ENCODE measurements at places on chromosomes 13 and 19.

GRCh38 chr19:41932720-41933332 is 4.6 kb upstream of the ERFL start:
- DNase-seq = no peak

DNA sequence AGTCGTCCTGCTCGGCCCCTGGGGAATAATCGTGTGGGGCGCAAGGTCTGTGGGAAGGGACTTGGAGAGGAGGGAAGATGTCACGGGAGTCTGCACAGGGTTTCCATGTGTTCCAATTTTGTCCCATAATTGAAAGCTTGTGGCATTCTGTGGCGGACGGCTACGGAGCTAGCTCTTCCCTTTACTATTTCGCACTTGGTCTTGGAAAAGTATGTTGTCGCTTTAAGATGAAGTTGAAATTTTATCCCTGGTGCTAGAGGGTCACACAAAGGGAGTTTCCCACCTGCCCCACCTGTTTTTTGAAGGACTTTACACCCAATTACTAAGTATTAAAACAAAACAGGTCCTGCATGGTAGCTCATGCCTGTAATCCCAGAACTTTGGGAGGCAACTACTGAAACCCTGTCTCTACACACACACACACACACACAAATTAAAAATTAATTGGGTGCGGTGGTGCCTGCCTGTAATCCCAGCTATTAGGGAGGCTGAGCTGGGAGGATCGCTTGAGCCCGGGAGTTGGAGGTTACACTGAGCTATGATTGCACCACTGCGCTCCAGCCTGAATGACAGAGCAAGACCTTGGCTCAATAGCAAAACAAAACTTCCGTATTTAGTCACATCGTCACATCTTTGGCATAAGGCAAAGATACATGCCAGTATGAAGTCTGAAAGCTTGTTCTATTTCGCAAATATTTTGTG is 967 bp upstream of the TPT1 start:
- DNase-seq = no peak

GRCh38 chr13:77545626-77546412 is 10.3 kb downstream of the SCEL start:
- DNase-seq = no peak

DNA sequence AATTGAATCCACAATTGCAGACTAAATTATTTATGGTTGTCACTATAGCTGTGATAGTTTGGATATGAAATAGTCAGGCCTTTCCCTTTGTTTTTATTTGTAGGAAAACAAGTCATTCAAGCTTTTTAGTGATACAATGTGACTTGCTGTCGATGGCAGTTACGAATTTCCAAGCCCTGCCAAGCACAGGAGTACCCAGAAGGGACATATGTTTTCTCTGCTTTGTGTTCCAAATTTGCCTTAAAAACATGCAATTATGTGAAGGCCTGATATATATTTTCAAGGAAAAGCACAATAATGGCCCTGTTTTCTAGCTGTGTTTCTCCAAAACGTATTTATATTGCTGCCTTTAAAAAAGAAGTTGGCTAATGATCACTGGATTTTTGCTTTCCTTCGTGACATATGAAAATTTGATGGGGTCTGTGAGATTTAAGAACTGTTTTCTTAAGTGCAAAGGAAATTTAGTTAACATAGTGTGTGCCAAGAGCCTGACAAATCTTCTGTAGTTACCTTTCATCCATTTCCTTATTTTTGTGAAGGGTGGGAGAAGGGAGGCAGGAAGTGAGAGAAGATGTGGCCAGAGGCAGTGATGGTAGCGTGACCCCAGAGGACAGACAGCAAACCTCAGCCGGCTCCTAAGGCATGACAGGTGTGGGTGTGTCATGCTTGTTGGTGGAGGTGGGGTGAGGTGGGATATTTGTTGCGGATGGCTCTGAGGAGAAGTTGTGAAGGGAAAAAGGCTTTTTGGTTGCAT is 79.6 kb downstream of the TEX26 start:
- DNase-seq = no peak

GRCh38 chr19:8167985-8168384 is 18.6 kb upstream of the FBN3 start:
- no peak for DNase-seq

DNA sequence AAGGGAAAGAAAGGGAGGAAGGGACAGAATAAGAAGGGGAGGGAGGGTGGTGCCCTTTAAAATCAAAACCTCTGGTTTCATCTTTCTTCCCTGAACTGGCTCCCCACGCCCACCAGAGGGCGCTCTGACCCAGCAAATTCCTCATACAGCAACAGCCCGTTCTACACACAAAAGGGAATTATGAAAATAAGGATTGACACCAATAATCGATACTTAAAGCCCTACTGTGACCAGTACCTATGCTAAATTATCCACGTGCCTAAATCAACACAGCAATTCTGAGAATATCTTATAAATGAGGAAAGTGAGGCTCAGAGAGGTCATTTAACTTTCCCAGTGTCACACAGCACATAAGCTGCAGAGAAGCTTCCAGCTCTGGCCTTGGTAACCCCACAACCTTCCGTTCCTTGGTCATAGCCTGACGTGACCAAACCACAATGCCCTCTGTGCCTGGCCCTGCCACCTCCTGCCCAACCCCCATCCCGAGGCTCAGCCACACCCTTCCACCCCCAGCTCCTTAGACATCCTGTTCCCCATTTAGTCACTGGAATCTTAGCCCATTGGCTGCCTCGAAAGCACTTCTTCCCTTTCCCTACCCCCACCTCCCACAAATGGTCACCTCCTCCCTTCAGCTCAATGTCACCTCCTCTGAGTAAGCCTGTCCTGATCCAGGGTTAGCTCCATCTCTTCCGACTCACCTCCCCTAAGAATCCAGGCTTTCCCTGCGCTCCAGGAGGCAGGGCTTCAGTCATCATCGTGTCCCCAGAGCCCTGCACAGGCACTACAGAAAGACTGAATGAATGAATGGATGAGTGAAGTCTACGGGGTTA is 34.2 kb upstream of the PNMA8B start:
- no peak for DNase-seq

DNA sequence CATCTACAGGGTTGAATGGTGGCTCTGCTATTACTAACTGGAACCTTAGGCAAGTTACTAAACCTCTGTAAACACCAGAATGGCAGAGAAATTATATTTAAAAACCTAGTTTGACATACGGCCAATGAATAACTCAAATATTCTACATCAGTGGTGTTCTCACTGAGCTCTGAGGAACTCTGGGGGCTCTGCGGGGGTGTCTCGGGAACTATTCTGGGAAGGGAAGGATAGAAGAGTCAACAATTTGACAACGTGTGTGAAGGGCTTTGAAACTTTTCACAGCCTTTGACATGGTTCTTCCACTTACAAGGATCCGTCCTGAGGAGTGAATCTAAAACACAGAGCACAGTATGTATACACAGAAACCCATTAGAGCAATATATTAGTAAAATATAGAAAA is 38.7 kb downstream of the SOHLH2 start:
- no peak for DNase-seq

GRCh38 chr13:94878602-94879165 is 166.3 kb upstream of the SOX21 start:
- DNase-seq = no peak

DNA sequence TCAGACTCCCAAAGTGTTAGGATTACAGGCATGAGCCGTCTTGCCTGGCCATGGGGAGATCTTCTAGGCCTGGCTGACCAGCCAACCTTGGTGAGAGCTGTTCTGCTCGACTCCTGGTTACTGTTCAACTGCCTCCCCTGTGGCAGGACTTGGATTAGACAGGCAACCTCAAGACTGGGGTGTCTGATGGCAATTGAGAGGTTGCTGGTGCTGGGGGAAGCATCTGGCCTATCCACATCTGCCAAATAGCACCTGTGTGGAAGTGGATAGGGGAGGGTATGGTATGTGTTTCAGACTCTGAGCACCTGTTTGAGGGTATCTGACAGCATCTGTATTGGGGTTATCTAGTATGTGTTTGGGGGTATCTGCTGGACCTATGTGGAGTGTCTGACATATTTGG is 44.7 kb downstream of the ARHGEF18 start:
- no peak for DNase-seq

DNA sequence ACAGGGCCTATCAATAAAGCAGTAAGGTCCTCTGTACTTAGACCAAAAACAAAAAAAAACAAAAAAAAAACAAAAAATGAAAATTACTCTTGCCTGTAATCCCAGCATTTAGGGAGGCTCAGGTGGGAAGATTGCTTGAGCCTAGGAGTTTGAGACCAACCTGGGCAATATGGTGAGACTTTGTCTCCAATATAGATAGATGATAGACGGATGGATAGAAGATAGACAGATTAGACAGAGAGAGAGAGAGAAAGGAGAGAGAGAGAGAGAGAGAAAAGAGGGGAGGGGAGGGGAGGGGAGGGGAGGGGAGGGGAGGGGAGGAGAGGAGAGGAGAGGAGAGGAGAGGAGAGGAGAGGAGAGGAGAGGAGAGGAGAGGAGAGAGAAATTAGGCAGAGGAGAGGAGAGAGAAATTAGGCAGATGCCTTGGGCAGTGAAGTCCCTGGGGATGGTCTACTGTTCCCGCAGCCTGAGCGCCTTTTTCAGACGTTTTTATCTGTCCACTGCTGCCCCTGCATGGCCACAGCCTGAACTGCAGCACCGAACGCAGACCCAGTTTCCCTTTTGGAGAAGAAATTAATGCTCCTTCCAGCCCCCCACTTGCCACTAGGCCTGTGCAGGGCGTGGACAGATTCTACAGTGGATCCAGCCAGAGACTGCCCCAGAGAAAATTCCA is 9.8 kb upstream of the ZNF627 start:
- no peak for DNase-seq

DNA sequence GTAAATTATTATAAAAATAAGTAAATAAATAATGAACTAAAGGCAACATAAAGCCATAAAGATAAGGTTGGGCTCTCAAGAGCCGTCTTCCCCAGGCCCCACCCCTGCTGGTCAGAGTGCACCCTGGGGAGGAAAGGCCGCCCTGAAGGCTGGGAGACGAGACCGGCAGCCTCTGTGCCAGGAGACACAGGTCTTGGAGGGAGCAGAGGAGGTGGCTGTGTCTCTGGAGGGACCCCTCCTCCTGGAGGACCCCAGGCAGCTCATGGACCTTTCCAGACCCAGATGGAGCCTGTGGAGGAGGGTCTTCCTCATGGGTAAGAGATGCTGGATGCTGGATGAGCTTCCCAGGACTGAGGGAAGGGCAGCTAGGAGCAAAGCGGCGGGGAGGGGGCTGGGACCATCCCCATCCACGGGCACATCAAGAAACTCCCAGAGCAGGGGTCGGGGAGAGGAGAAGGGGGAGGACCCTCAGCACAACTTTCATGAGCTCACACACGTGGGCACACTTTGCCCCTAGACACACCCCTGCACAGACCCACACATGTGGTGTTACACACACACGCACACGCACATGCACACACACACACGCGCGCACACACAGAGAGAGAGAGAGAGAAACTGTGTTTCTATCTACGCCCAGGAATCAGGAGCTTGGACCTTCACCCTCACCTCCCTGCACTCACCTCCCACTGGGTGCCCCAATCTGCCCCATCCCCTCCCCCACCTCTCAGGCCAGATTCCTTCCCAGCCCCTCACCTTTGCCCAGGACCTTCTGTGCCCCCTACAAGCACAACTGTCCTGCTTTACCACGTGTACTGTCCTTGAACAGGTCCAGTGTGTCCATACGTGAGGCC is at the start of gene CEACAM18:
Gene CEACAM18, plus strand, starts transcription at position 159 of the 854 bp plus-strand sequence.
- DNase-seq = no peak

- DNase-seq = no peak
Observed at GRCh38 chr19:51166846-51167490, 24.9 kb downstream of the SIGLEC7 start.

- DNase-seq = no peak
Observed at GRCh38 chr19:1756705-1757465, 3.6 kb downstream of the ONECUT3 start.

DNA sequence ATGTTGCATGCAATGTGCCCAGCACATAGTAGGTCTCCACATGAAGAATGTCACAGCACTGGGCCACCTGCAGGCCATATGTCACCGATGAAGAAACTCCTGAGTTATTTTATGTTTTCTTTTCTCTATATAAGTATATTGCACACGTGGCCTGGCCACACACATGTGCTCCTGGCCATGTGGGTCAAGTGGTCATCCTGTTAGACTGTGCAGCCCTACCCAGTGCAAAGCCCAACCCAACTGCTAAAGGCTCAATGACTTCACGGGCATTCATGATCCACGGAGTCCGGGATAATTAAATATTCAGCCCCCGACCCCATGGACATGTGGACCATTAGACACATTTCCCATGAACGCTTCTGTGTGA is 163.2 kb downstream of the TEX29 start:
- no peak for DNase-seq

DNA sequence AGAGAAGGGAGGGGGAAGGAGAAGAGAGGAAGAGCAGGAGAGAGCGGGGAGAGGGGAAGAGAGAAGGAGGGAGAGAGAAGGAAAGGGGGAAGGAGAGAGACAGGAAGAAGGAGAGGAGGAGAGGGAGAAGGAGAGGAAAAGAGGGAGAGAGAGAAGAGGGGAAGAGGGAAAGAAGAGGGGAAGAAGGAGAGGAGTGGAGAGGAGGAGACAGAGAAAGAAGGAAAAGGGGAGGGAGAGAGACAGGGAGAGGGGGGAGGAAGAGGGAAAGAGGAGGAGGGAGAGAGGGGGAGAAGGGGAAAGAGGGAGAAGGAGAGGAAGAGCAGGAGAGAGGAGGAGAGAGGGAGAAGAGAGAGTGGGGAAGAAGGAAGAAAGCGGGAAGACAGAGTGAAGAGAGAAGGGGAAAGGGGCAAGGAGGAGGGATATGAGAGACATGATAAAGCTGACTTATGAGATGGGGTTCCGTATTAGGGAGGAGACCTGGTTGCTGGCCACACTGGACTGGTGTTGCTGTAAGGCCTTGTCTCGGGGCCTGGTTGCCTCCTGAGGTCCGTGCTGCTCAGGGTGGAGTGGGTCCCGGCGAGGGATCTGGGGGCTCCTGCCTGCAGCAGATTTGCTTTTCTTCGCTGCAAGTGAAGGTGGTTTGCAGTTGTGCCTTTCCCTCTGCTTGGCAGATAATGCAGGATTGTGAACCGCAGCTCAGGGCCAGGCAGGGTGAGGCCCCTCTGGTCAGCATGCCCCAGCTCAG is 139.5 kb downstream of the TEX29 start:
- no peak for DNase-seq

GRCh38 chr13:67096418-67096817 is 133.7 kb downstream of the PCDH9 start:
- no peak for DNase-seq

DNA sequence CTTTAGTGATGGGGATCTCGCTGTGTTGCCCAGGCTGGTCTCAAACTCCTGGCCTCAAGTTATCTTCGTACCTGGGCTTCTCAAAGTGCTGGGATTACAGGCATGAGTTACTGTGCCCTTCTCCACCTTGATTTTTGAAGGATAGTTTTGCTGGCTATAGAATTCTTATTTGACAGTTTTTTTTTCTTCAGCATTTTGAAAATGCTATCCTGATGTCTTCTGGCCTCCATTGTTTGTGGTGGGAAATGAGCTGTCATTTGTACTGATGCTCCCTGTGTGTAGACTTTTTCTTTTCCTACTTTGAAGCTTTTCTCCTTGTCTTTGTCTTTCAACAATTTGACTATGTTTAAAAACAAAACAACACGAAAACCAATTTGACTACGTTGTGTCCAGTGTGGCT is 54.2 kb downstream of the SIPA1L3 start:
- no peak for DNase-seq

DNA sequence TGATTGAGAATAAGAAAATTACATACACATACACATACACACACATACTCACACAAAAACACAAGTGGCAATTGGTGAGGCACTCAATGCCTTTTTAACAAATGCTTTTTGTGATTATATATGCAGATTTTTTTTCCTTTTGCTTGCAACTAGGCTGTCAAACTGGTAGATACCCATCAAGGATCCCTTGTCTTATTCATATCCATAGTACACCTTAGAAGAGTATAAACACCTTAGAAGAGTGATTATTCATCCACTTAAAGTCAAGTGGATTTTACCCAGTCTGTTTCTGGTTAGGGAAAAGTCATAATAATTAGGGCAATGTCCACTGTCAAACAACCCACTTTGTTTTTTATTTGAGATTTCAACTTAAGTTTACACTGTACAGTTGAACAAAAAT is 1773.4 kb upstream of the MIR17HG start:
- DNase-seq = no peak

All from cortex of kidney (tissue), 1 donor.